ENCODE measurements at places on chromosomes 3 and 15.

GRCh38 chr3:56595975-56596840, 39.2 kb downstream of the CCDC66 start:
- DNase-seq, result no peak
- no peak overlapping the region for H3K27ac ChIP-seq
- H3K27me3 ChIP-seq, result no peaks in the 10 kb centered on the region
- H3K4me3 ChIP-seq, result no peak overlapping the region

DNA sequence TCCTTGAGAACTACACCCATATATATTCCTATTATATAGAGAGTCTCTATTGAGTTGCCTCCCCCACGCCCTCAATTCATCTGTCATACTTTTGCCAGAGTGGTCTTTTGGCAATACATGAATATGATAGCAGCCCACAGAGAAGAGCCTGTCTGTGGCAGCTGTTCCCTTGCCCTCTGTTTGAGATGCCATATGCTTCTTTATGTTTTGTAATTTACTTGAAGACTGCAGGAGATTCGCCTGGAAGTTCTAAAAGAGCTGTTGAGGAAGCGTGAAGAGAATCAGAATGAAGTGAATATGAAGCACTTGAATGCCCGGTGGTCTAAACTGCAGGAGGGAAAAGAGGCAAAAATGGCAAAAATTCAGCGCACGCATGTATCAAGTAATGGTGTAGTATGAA, 27.2 kb downstream of the CFAP91 start:
- no peaks in the 10 kb centered on the region for H3K4me1 ChIP-seq
- H3K27me3 ChIP-seq, result no peaks in the 10 kb centered on the region
- no peak overlapping the region for H3K4me3 ChIP-seq
- no peak overlapping the region for H3K27ac ChIP-seq

DNA sequence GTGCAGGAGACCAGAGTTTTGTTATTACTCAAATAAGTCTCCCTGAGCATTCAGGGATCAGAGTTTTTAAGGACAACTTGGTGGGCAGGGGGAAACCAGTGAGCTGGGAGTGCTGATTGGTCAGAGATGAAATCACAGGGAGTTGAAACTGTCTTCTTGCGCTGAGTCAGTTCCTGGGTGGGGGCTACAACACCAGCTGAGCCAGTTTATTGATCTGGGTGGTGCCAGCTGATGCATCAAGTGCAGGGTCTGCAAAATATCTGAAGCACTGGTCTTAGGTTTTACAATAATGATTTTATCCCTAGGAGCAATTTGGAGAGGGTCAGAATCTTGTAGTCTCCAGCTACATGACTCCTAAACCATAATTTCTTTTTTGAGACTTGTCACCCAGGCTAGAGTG, 13.8 kb upstream of the ZNF662 start:
- H3K36me3 ChIP-seq, result no peaks in the 10 kb centered on the region
- no peaks in the 10 kb centered on the region for H3K4me1 ChIP-seq
- H3K27me3 ChIP-seq, result no peaks in the 10 kb centered on the region

GRCh38 chr15:78056714-78057269, 20.7 kb downstream of the TBC1D2B start:
- peaks cover 9% of the 10 kb centered on the region for H3K4me1 ChIP-seq
- DNase-seq, result no peak
- peak overlapping the region; percentile 89 for H3K27ac ChIP-seq
- H3K4me3 ChIP-seq, result no peak overlapping the region

GRCh38 chr3:120823156-120823555, 80.6 kb downstream of the GTF2E1 start:
- no peaks in the 10 kb centered on the region for H3K27me3 ChIP-seq
- H3K27ac ChIP-seq, result no peak overlapping the region
- H3K4me3 ChIP-seq, result no peak overlapping the region
- no peak for DNase-seq
- no peaks in the 10 kb centered on the region for H3K4me1 ChIP-seq

GRCh38 chr15:99956022-99956775, 223.0 kb upstream of the LYSMD4 start:
- H3K4me1 ChIP-seq, result no peaks in the 10 kb centered on the region
- no peaks in the 10 kb centered on the region for H3K27me3 ChIP-seq
- no peak overlapping the region for H3K27ac ChIP-seq
- DNase-seq, result peak; percentile 11

DNA sequence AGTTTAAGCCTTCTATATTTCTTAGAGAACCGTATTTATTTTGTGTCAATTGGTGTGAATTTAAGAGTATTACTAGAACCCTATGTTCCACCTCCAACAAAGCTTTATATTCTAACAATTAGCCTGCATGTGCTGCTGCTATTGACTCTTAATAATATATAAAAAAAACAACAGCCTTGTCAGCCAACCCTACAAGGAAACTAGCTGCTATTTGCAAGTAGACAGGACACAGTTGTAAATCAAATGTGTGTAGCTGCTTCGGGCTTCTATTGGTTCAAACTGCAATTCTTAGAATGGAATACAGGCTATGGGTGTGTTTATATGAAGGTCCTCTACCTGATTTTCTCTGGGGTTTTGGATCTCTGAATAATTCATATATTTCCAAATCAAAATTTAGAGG, 60.7 kb downstream of the ZBTB20 start:
- H3K4me3 ChIP-seq, result no peak overlapping the region
- no peaks in the 10 kb centered on the region for H3K36me3 ChIP-seq
- H3K27me3 ChIP-seq, result no peaks in the 10 kb centered on the region
- H3K27ac ChIP-seq, result no peak overlapping the region
- no peaks in the 10 kb centered on the region for H3K4me1 ChIP-seq

- peaks cover 4% of the 10 kb centered on the region for H3K36me3 ChIP-seq
- H3K4me3 ChIP-seq, result no peak overlapping the region
- no peak overlapping the region for H3K27ac ChIP-seq
- no peak for DNase-seq
- no peaks in the 10 kb centered on the region for H3K4me1 ChIP-seq
Observed at GRCh38 chr3:20225769-20226168, 39.8 kb upstream of the SGO1 start.

DNA sequence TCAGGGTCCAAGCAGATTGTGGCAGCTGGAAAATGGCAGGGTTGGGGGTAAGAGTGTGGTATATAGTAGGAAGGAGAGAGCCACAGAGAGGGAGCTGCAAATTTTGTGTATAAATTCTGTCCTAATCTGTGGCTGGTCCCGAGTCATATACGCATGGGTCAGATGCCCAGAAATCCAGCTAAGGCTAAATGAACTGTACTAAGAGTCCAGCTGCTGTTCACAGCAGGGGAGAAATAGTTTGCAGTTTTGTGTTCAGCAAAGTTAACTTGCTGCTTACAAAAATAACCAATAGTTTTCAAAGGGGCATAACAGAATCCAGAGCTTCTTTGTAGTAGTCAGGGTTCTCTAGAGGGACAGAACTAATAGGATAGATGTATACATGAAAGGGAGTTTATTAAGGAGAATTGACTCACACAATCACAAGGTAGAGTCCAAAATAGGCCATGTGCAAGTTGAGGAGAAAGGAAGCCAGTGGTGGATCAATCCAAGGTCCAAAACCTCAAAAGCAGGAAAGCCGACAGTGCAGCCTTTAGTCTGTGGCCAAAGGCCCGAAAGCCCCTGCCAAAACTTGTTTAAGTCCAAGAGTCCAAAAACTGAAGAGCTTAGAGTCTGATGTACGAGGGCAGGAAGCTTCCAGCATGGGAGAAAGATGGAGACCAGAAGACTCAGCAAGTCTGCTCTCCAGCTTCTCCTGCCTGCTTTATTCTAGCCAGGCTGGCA, 146.1 kb upstream of the KBTBD8 start:
- no peaks in the 10 kb centered on the region for H3K36me3 ChIP-seq
- H3K27me3 ChIP-seq, result no peaks in the 10 kb centered on the region
- no peak for DNase-seq
- H3K4me3 ChIP-seq, result no peak overlapping the region

DNA sequence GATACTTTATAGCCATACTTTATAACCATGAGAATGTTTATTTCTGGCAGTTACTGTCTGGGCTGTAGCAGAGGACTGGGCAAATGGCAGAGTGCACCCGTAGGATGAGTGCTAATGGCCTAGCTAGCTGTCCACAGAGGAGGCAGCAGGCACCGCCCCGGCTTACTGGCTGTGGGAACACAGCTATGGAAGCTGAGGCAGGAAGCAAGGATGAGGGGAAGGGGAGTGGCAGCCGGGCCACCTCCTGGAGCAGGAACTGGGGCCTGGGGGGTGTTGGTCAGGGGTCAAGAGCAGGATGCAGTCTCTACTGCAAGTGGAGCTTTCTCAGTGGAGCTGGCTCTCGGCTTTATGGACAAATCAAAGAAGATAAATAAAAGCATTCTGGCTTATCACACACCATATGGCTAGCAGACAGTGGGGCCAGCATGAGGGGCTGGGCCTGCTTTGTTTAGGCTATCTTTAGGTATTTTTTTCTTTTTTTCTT, 316.8 kb upstream of the CTDSPL start:
- no peaks in the 10 kb centered on the region for H3K27me3 ChIP-seq
- H3K4me1 ChIP-seq, result no peaks in the 10 kb centered on the region
- DNase-seq, result no peak
- H3K27ac ChIP-seq, result no peak overlapping the region
- H3K4me3 ChIP-seq, result no peak overlapping the region
- no peaks in the 10 kb centered on the region for H3K36me3 ChIP-seq

- H3K27ac ChIP-seq, result no peak overlapping the region
- no peaks in the 10 kb centered on the region for H3K27me3 ChIP-seq
- DNase-seq, result no peak
- no peaks in the 10 kb centered on the region for H3K4me1 ChIP-seq
- H3K4me3 ChIP-seq, result no peak overlapping the region
Observed at GRCh38 chr3:196991581-196992460, 23.2 kb upstream of the PIGZ start.

DNA sequence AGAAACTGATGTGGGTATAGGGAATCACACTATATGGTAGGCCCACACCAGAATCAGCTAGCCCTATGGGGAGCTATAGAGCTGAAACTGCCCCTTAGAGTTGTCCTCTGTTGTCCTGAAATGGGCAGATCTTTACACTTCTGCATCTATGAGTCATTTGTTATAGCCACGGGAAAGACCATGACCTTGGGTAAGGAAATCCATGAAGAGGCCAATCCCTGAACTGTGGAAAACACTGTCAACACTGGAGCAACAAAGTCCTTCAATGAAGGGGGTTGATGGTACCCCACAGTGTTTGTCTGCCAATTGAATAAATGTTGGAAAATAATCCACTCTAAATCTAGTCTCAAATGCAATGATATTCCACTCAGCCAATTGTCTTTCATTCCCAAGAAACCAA, 5.2 kb upstream of the CD200R1 start:
- no peaks in the 10 kb centered on the region for H3K36me3 ChIP-seq
- H3K4me1 ChIP-seq, result no peaks in the 10 kb centered on the region
- H3K27me3 ChIP-seq, result no peaks in the 10 kb centered on the region
- H3K27ac ChIP-seq, result no peak overlapping the region

DNA sequence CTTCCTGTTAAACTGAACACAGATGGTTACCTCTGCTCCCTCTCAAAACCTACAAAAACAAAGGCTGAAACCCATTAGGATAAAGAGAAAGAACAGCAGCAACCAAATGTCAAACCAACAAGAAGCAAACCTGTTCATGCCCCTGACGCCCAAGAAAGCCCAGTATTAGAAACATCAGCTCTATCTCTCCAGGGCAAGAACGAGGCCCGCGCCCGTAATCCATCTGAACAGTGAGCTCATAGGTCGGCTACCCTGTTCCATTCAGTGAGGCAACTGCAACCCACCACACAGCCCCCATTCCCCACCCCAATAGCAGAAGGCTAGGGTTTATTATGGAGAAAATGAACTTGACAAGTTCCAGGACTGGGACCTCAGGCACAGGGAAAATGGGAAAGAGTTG, 10.0 kb downstream of the LSG1 start:
- H3K4me3 ChIP-seq, result no peak overlapping the region
- peaks cover 4% of the 10 kb centered on the region for H3K36me3 ChIP-seq
- H3K4me1 ChIP-seq, result no peaks in the 10 kb centered on the region
- no peak overlapping the region for H3K27ac ChIP-seq
- DNase-seq, result no peak

GRCh38 chr3:112769286-112769978, 77.2 kb downstream of the CD200R1L start:
- no peaks in the 10 kb centered on the region for H3K4me1 ChIP-seq
- no peak overlapping the region for H3K27ac ChIP-seq
- H3K4me3 ChIP-seq, result no peak overlapping the region
- DNase-seq, result no peak

DNA sequence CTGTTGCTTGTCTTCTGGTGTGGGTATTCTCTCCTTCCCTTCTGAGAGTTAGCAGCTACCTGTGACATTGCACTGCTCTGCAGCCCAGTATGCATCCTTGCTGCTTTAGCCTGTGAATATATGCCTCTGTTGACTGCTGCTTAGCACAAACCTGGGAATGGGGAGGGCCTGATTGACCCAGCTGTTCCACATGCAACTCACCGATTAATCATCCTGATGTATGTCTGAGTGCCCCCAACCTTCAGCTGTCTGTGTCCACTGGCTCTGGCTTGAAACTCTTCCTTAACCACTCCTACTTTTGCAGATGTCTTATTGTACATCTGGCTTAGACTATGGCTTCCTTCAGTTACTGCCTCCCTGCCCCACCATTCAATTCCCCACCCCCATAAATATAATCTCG, 119.1 kb downstream of the RASA2 start:
- H3K36me3 ChIP-seq, result no peaks in the 10 kb centered on the region
- no peak overlapping the region for H3K27ac ChIP-seq
- no peaks in the 10 kb centered on the region for H3K27me3 ChIP-seq
- no peaks in the 10 kb centered on the region for H3K4me1 ChIP-seq

GRCh38 chr15:83066034-83066733, 868 bp downstream of the BTBD1 start:
- H3K4me3 ChIP-seq, result peak overlapping the region; percentile 98
- DNase-seq, result no peak
- no peaks in the 10 kb centered on the region for H3K27me3 ChIP-seq
- H3K27ac ChIP-seq, result peak overlapping the region; percentile 98
- H3K36me3 ChIP-seq, result no peaks in the 10 kb centered on the region

GRCh38 chr3:23961913-23962312, 16.8 kb downstream of the NR1D2 start:
- DNase-seq, result no peak
- no peak overlapping the region for H3K4me3 ChIP-seq
- no peak overlapping the region for H3K27ac ChIP-seq
- H3K36me3 ChIP-seq, result no peaks in the 10 kb centered on the region
- H3K4me1 ChIP-seq, result no peaks in the 10 kb centered on the region

- H3K4me1 ChIP-seq, result no peaks in the 10 kb centered on the region
- H3K36me3 ChIP-seq, result no peaks in the 10 kb centered on the region
- peaks cover 3% of the 10 kb centered on the region for H3K27me3 ChIP-seq
- no peak for DNase-seq
- H3K27ac ChIP-seq, result no peak overlapping the region
- no peak overlapping the region for H3K4me3 ChIP-seq
Observed at GRCh38 chr15:29100486-29101000, 169.1 kb downstream of the NSMCE3 start.

GRCh38 chr3:127235706-127236105, 42.8 kb downstream of the PRR23E start:
- H3K27me3 ChIP-seq, result no peaks in the 10 kb centered on the region
- H3K27ac ChIP-seq, result no peak overlapping the region
- no peak for DNase-seq
- H3K36me3 ChIP-seq, result no peaks in the 10 kb centered on the region
- no peak overlapping the region for H3K4me3 ChIP-seq

GRCh38 chr15:72532991-72533601, 59.0 kb downstream of the ARIH1 start:
- H3K27ac ChIP-seq, result no peak overlapping the region
- H3K27me3 ChIP-seq, result no peaks in the 10 kb centered on the region
- H3K4me3 ChIP-seq, result no peak overlapping the region
- DNase-seq, result no peak

Measured in breast epithelium (tissue), 4 donors.